ENCODE measurements at places on chromosomes 7 and 10.

- DNase-seq = no peak
Measured at GRCh38 chr7:2860627-2861133, 16.6 kb upstream of the GNA12 start.

DNA sequence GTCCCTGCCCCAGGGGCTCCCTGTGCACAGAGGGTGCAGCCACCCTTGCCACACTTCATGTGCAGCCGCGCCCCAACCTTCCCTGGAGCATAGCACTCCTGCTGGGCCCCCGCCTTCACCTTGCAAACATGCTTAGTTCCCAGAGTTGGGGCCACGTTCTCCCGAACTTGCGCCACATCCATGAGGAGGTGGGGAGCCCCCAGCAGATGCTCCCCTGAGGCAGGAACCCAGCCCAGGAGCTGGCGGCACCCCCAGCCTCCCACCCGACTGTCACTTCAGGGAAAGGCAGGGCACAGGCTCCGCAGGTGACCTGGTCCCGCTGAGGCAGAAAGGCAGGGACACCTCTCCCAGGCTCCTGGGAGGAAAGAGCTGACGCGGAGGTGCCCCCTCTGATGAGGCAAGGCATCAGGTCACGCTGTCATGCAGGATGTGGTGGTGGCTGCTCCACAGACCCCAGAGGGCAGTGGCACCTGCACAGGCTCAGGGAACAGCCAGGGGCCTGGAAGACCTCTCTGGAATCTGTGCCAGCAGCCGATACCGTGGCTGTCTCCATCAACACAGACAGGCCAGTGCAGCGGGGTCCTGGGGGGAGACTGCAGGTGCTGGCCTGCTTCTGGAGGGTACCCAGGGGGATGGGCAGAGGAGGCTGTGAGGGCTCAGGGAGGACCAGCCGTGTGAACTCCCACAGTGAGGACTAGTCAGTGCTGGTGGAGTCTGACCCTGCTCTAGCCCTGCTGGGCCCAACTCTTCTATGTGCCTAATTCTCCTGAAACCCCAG lies 221.3 kb downstream of the MAD1L1 start:
- DNase-seq = no peak

GRCh38 chr10:9786576-9786975 lies 1231.1 kb upstream of the CELF2 start:
- no peak for DNase-seq

DNA sequence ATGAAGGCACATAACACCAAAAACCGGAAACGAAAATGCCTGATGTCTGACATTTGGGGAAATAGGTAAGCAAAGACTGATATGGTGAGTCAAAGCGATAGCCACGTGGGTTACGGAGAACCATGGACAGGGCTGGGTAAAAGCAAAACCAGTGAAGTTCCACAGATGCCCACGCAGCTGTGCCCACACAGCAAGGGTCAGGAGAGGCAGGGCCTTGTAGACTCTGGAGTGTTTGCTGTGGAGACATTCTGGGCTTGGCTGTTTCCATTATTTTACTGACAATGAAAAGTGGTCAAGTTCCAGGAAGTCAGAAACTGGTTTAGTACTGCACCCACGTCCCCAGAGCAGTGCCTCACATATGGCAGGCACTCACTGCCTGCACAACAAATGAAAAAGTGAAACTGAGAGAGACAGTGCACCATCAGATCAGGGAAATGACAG lies 148.7 kb downstream of the ZMYND11 start:
- DNase-seq = no peak

DNA sequence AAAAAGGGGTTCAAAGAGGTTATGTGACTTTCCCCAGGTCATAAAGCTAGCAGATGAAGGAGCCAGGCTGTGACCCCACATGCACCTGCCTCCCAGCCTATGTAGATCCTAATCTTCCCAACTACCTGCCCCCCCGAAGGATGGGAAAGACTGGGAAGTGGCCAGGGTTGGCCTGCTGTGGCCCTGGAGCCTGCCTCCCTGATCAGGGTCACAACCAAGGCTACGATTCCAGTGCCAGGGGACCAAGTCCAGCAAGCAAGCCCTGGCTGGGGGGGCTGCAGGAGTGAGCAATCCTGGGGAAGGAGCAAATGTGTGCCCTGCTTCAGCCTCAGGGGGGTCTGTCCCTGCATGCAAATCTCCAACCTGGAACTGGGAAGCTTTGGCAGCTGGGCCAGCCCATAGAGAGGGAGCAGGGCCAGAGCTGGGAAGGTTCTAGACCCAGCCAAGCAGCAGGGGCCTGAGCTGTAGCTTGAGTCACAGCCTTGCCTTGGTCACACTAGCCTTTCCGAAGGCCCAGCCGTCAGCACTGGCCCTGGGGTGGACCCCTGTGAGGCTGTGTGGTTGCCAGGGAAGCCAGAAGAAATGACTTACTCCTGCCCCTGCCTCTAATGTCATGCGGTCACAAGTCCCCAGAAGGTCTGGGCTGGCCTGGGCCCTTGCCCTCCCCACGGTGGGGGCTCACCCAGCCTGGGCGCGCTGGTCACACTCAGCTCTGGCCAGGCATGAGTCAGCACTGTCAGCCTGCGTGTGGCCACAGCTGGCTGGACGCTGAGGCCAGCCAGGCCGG lies 96.4 kb upstream of the ZMIZ1 start:
- DNase-seq = no peak

GRCh38 chr7:18469316-18469715 lies 26.2 kb upstream of the HDAC9 start:
- no peak for DNase-seq

- no peak for DNase-seq
Measured at GRCh38 chr10:93206652-93207051, 133.0 kb downstream of the CYP26A1 start.

GRCh38 chr10:43343126-43343525 lies 28.3 kb upstream of the FXYD4 start:
- DNase-seq = no peak

GRCh38 chr10:21194510-21194993 lies 297.4 kb upstream of the NEBL start:
- DNase-seq = no peak

DNA sequence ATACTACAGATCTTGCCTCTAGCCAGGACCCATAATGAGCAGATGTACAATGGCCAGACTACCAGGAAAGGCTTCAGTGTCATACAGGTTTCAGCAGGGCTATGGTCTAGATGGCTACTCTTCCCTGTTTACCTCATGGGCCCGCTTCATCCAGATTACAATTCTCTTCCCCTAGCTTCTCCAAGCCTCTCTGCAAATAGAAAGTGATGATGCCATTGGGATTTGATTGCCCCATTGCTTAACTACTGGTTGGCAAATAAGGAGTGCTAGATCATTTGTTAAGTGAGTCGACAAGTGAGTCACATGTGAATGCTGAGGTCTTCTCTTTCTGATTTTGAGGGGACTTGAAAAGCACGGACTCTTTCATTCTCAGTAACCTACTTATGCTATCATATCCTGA lies 361.5 kb upstream of the LRRTM3 start:
- no peak for DNase-seq

DNA sequence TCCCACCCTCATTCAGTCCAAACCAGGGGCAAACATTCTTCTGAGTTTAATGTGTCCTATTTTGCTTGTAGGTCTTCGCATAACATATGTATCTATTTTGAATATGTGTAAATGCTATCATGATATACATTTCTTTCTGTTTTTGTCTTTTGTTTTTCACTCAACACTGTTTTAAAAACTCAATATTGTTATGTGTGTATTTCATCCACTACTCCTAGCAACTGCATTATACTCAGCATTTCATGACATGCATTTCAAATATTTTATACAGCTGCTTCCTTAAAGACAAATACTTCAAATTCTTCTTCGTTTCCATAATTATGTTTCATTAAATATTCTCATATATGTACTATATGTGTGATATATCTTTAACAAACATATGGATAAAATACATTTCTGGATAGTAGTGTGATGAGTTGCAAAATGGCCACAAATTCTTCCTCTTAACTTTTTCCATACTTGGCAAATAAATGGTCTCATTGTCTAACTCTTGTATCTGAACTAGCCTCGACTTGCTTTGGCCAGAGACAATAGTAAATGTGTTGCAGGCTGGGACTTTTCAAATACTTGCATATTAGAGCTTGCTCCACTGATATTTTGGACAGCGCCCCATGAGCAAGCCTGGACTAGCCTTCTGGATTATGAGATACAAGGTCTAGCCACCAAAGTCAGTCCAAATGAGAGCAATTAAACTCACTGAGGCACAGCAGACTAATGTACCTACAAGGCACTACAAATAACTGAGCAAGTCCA lies 539.7 kb upstream of the KCND2 start:
- no peak for DNase-seq

- DNase-seq = peak; percentile 25
Measured at GRCh38 chr10:43963793-43964425, 315.2 kb upstream of the ZNF32 start.

GRCh38 chr10:36094096-36094495 lies 452.0 kb upstream of the FZD8 start:
- no peak for DNase-seq

- no peak for DNase-seq
Measured at GRCh38 chr7:94295850-94296249, 98.8 kb upstream of the COL1A2 start.

GRCh38 chr7:6273917-6274630 lies 1.6 kb upstream of the CYTH3 start:
- no peak for DNase-seq

GRCh38 chr10:116210588-116211346 lies 62.2 kb downstream of the GFRA1 start:
- no peak for DNase-seq

GRCh38 chr10:70158113-70158512 lies 11.6 kb upstream of the TYSND1 start:
- no peak for DNase-seq

GRCh38 chr7:118689403-118689802 lies 464.9 kb downstream of the ANKRD7 start:
- no peak for DNase-seq

DNA sequence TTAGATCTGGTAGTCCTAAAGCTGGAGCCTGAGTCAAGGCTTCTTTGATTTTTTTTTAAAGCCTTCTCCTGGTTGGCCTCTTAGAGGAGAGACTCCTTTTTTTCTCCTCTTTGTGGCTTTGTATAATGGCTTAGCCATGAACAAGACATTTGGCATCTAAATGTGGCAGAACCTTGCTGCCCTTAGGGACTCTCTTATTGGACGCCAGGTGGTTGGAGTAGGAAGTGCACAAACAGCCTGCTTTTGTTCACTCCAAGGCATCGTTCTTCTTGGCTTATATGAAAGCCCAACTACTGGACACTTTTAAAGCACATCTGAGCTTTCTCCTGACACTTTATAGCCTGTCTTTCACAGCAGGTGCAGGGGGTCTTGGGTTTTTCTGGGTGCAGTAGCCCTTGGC lies 25.0 kb downstream of the ZPBP start:
- DNase-seq = no peak

DNA sequence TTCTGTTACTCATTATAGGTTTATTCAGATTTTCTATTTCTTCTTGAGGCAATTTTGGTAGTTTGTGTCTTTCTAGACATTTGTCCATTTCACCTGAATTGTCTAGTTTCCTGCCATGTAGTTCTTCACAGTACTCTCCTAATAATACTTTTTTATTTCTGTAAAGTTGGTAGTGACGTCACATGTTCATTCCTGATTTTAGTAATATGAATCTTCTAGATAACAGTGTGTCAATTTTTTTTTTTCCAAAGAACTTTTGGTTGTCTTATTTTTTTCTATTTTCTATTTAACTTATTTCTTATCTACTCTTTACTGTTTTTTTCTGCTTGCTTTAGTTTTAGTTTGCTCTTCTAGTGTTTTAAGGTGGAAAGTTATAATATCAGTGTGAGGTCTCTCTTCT lies 197.3 kb upstream of the SHH start:
- no peak for DNase-seq

GRCh38 chr10:70551971-70552422 lies 50.5 kb downstream of the PRF1 start:
- DNase-seq = no peak

DNA sequence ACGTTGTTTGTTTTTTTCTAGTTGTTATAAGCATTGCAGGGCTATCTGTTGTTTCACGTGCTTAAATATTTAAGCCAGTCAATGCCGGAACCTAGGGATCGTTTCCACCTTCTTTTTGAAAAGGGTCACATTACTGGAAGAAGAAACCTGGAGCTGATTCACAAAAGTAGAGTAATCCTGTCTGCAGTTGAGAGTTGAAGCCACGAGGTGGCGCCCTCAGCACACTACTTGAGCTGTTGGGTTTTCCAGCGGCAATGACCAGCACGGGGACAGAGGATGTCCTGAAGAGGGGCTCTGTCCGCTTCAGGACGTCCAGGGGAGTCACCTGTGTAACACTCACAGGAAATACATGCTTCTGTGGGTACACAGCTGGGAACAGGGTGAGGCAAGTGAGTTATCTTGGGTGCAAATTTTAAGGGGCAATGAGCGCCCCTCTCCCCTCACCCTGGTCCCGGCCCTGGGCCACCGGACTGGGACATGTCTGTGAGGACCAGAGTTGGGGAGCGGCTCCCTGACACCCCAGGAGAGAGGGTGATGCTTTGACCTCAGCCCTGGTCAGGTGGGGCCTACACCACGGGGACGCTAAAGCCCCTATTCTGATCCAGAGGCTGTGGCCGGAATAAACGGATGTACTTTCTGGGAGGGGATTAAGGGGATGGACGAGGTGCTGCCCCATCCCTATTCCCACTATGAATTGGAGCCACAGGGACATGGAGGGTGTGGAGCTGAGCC lies 26.3 kb upstream of the WDFY4 start:
- peak; percentile 62 for DNase-seq

- no peak for DNase-seq
Measured at GRCh38 chr10:33109384-33109783, 151.4 kb upstream of the ITGB1 start.

GRCh38 chr10:48365668-48366067 lies 59.2 kb downstream of the MAPK8 start:
- no peak for DNase-seq
